Foreskin keratinocyte (primary cell): ENCODE measurements at places on chromosomes 5 and 9. TPM values are rescaled to one million over a fixed set of nuclear protein-coding genes. Genes with fewer than 3 reads are reported as not detected.

Gene PCDHB16
- total RNA-seq, result not detected in 2 replicates

Gene PCDHGA5
- 0.03 TPM in 1 of 2 replicates, not detected in the other for total RNA-seq

- peak; percentile 96 for DNase-seq
Observed at GRCh38 chr9:115157245-115157674, 39.3 kb upstream of the TNC start.

DNA sequence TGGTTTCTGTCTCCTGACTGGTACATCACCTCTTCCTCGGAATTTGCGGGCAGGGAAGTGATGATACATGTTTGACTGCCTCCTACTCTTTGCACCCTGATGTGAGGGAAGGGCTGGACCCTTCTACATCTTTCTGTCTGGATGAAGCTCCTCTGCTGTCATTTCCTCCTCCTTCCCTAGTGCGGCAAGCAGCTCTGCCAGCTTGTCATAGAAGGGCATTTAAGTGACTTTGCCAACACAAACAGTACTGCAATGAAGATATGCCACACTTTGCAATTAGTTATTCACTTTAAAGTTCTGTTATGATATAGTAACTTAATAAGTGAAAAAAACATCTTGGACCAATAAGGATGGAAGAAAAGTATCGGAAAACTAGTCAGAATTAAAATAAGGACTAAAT, 48.5 kb upstream of the ABL1 start:
- DNase-seq, result no peak
